ENCODE measurements at places on chromosomes 1 and 21. TPM values are rescaled to one million over a fixed set of nuclear protein-coding genes. Genes with fewer than 3 reads are reported as not detected.
A peak's percentile ranks its signal among the peaks of the same experiment; 100 is the strongest.

DNA sequence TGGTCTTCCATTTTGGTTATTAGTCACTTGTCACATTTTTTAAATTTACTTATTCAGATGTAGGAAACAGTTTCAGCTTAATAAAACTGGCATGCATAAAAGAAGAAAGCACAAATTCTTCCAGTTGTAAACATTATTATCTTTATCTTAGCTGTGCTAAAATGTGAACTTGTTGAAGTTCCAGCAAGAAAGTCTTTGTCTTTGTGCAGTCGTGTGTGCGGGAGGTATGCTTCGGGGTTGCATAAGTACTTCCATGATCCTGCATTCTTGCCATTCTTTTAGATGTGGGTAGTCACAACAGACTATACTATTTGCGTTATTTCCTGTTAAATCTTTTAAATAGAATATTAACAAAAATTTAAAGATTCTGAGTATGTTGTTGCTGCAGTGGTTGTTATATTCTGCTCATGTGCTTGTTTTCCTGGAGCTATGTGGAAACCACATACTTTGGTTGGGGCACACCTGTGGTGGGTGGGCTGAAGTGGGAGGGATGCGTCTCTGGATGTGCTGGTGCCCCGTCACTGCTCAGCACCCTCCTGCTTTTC is 49.9 kb downstream of the CBS start:
- DNase-seq = no peak
- no peak overlapping the region for H3K4me3 ChIP-seq
- H3K27ac ChIP-seq = no peak overlapping the region
- no peaks in the 10 kb centered on the region for H3K27me3 ChIP-seq
- H3K36me3 ChIP-seq = peaks cover 24% of the 10 kb centered on the region
- no peaks in the 10 kb centered on the region for H3K4me1 ChIP-seq

GRCh38 chr1:24142546-24143534 is at the start of gene IL22RA1:
Gene IL22RA1 (minus strand): TSS chr1:24143140. CDS start chr1:24143082, 58 bp downstream.
- no peak for DNase-seq
- no peaks in the 10 kb centered on the region for H3K4me1 ChIP-seq
- peaks cover 12% of the 10 kb centered on the region for H3K27me3 ChIP-seq
- no peak within 1 kb of the TSS for H3K27ac ChIP-seq

DNA sequence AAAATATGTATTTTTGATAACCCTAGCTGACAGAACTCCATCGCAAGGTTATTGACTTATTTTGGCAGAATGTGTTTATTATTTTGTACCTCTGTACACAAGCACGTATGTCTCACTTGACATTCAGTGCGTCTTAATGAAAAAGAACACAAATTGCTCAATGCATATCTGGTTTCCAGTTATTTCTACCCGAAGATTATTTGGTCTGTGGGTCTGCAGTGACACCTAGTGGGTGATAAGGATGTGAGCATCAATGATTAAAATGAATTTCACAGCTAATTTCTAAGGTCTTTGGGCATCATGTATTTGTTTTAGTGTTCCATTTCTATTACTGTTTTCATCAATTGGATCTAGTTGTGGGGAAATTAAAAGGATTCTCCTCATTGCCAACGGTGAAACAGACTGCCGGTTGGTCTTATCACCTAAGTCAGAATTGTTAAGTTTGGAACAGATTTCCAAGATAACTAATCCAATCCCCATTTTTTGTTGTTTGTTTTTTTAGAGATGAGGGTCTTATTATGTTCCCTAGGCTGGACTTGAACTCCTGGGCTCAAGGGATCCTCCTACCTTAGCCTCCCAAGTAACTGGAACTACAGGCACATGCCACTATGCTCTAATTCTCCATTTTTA is 13.9 kb downstream of the DDX20 start:
- H3K4me3 ChIP-seq = no peak overlapping the region
- no peaks in the 10 kb centered on the region for H3K27me3 ChIP-seq
- peak; percentile 14 for DNase-seq
- H3K36me3 ChIP-seq = peaks cover 27% of the 10 kb centered on the region

GRCh38 chr21:37257511-37257966 is 9.6 kb downstream of the VPS26C start:
- peak overlapping the region; percentile 95 for H3K4me3 ChIP-seq
- DNase-seq = peak; percentile 21
- peaks cover 58% of the 10 kb centered on the region for H3K4me1 ChIP-seq
- H3K27me3 ChIP-seq = peaks cover 2% of the 10 kb centered on the region

DNA sequence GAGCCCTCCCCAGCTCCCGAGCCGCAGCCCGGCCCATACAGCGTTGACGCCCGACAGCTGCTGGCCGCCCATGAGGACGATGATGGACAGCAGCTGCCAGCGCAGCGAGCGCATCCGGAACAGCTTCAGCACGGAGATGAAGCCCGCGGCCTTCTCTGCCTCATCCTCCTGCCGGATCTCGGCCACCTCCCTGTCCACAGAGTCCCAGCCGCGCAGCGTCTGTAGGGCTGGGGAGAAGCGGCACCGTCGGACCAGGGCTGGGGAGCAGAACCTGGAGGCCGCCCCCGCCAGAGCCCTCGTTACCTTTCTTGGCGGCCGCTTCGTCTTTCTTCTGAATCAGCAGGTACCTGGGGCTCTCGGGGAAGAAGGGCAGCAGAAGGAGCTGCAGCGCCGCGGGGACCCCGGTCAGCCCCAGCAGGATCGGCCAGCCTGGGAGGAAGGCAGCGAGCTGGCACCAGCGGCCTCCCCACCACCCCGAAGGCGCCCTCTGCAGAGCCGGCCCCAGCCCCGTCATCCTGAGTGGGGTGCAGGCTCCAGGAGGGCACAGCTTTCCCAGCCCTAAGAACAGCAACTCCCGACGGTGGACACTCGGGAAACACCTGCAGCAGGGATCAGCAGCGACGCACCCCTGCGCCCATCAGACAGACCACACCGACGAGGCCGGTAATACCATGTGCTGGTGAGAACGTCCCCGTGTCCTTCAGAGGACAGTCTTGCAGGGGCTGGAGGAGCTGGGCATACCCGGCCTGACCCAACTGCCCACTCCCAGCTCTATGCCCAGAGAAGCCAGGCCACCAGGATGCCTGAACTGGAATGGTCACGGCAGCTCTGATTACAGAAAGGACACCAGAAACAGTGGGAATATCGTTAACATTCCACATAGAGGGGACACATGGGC is 13.8 kb upstream of the SLC2A7 start:
- H3K27ac ChIP-seq = no peak overlapping the region
- no peak overlapping the region for H3K4me3 ChIP-seq
- no peaks in the 10 kb centered on the region for H3K4me1 ChIP-seq
- no peak for DNase-seq

DNA sequence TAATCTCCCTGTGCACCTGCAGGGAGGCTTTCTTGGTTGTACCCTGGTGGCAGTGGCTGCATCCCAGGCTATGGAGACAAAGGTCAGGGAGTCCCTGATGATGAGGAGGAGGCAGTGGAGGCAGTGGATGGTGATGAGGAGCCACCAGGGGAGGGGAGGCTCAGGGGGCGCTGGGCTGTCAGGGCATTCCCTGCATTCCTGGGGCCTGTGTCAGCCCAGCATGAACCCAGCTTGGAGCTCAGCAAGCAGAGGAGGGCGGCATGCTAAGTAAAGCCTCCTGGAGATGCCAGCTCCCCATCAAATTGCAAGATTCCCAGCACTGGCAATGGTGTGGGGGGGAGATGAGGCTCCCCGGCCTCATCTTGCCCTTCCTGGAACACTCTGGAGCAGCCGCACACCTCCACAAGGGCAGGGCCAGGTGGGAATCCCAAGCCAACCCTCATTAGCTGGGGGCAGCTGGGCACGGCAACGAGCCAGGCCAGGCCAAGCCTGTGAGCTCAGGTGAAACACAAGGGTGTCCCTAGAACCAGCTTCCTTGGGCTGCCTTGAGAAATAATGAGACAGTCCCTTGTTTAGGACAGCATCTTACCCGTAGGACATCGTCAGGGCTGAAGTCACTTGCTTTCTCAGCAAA is 469.5 kb downstream of the MATN1 start:
- H3K4me1 ChIP-seq = no peaks in the 10 kb centered on the region
- peaks cover 8% of the 10 kb centered on the region for H3K27me3 ChIP-seq
- DNase-seq = no peak
- no peak overlapping the region for H3K4me3 ChIP-seq

DNA sequence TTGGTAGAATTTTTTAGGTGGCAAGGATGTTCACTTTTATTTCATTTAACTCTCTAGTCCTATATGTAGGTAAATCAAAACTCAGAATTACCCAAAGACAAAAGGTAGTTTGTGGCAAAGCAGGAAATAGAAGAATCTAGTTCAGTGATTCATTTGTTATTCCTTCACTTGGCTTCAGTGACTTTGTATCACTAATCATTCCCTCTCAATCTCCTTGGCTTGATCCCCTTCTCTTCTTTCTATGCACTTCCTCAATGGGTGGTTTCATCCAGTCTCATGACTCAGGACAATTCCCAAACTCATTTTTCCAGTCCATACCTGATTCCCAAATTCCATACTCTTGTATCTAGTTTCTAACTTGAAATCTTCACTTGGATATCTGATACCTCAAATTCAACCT is 64.9 kb downstream of the PRKACB start:
- H3K4me1 ChIP-seq = no peaks in the 10 kb centered on the region
- H3K27ac ChIP-seq = no peak overlapping the region
- no peaks in the 10 kb centered on the region for H3K27me3 ChIP-seq
- H3K36me3 ChIP-seq = peaks cover 20% of the 10 kb centered on the region
- DNase-seq = no peak
- H3K4me3 ChIP-seq = no peak overlapping the region

GRCh38 chr1:43451157-43451591 is 2.6 kb downstream of the HYI start:
- H3K27me3 ChIP-seq = peaks cover 7% of the 10 kb centered on the region
- H3K27ac ChIP-seq = no peak overlapping the region
- peaks cover 43% of the 10 kb centered on the region for H3K36me3 ChIP-seq
- DNase-seq = no peak

GRCh38 chr1:38923607-38924006 is 18.0 kb downstream of the RHBDL2 start:
- H3K4me1 ChIP-seq = peaks cover 6% of the 10 kb centered on the region
- no peak for DNase-seq
- H3K4me3 ChIP-seq = no peak overlapping the region
- no peaks in the 10 kb centered on the region for H3K36me3 ChIP-seq

GRCh38 chr1:42368096-42368795 is 12.3 kb upstream of the RIMKLA start:
- H3K27ac ChIP-seq = no peak overlapping the region
- H3K4me1 ChIP-seq = no peaks in the 10 kb centered on the region
- H3K27me3 ChIP-seq = peaks cover 17% of the 10 kb centered on the region
- DNase-seq = no peak

DNA sequence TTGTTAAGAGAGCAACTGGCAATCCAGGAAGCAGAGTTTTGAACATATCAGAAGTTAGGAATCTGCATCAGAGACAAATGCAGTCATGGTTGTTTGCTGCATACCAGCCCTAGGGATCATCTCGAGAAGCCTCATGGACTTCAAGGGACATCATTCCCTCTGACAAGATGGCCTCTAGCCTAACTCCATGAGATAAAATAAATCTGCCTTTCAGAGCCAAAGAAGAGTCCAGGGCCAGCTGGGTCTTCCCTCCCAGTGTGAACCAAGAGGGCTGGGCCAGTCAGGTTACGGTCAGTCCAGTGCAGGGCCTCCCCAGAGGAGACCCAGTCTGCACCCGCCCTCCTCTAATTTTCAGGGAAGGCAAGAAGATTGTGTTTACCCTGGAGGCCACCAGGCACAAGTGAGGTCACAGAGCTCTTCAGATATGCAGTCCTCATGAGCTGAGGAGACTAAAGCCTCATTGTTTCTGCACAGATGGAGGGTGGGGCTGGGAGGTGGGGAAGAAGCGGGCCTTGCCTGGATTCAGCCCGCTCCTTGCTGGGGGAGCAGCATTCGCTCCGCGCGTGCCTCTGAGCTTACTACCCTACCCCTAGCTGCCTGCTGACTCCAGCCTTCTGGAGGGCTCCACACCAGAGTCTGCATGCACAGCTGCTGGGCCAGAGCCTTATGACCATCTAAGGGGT is 52.8 kb downstream of the CAPN2 start:
- H3K36me3 ChIP-seq = peaks cover 46% of the 10 kb centered on the region
- H3K27ac ChIP-seq = no peak overlapping the region
- no peak for DNase-seq
- H3K27me3 ChIP-seq = no peaks in the 10 kb centered on the region

GRCh38 chr1:165988817-165989216 is 161.4 kb downstream of the UCK2 start:
- no peaks in the 10 kb centered on the region for H3K36me3 ChIP-seq
- no peak for DNase-seq
- H3K27ac ChIP-seq = no peak overlapping the region

GRCh38 chr1:4803335-4803734 is 148.9 kb downstream of the AJAP1 start:
- no peaks in the 10 kb centered on the region for H3K36me3 ChIP-seq
- no peak for DNase-seq
- no peaks in the 10 kb centered on the region for H3K4me1 ChIP-seq
- no peak overlapping the region for H3K27ac ChIP-seq
- no peak overlapping the region for H3K4me3 ChIP-seq

DNA sequence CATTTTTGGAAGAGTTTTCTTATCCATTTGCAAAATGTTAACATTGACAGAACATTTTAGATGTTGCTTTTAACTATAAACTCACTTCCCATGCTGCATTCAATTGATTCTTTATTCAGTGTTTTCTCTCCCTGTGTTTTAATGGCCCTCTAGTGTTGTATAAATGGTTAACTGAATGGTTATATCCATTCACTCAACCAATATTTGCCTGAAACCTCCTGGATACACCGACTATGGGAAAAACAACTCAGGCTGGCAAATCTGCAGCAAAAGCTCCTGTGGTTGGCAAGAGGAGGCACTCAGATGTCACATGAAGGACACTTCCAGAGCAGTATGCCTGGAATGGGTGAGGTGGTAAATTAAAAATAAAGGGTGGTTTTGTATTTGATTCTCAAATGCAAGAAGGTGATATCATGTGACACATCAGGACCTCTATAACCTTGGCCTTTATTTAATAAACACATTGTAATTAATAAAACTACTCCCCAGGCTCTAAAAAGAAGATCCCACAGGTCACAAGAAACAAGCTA is 107.6 kb downstream of the BCAR3 start:
- peaks cover 5% of the 10 kb centered on the region for H3K27me3 ChIP-seq
- no peaks in the 10 kb centered on the region for H3K36me3 ChIP-seq
- no peaks in the 10 kb centered on the region for H3K4me1 ChIP-seq
- no peak for DNase-seq

- peaks cover 1% of the 10 kb centered on the region for H3K27me3 ChIP-seq
- H3K36me3 ChIP-seq = no peaks in the 10 kb centered on the region
- DNase-seq = no peak
Measured at GRCh38 chr1:61191433-61191720, 109.0 kb downstream of the NFIA start.

The DMRTA2 gene
- not detected for total RNA-seq

The IL6R gene
- total RNA-seq = 5.0 TPM

The ELAVL4 gene
- not detected for total RNA-seq

The PGLYRP3 gene
- not detected for total RNA-seq

The PRRX1 gene
- not detected for total RNA-seq

Data from activated T-helper 1 cell treated with anti-CD3 and anti-CD28 coated beads, Interleukin-12 subunit alpha, Interleukin-12 subunit beta, Interleukin-2, Interleukin-4 antibody, amounts not matched to agents 30 ng/mL and 10 ng/mL and 1 ng/mL, durations not matched to agents 14 hours and 24 hours and 36 hours (primary cell).